ENCODE measurements at places on chromosomes 2 and 18.

- DNase-seq: peak; percentile 50
Measured at GRCh38 chr2:234550511-234551107, 53.7 kb upstream of the ARL4C start.

DNA sequence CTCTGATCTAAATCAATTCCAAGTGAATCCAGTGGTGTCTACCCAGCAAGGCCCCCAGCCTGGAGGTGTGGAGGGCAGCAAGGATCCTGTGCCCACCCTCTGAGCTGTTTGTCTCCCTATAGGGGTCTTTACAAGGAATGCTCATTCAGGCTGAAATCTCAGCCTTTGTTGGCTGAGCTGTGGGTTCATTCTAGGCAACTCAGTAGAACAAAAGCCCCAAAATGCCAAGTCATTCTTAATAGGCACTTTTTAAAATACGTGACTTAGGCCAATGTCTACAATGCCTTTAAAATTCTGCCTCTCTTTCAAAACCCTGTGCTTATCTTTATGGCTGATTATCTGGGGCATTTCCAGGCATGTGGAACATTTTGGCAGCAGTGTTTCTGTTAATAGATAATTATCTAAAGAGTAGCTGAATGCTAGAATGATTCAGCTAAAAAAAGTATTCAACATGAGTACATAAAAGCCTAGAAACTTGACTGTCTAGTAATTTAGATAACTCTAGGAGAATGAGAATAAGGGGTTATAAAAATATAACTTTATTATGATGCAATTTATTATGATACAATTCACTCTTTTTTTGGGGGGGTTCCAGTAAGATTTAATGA is 7.4 kb downstream of the UGT1A6 start:
- no peak for DNase-seq

GRCh38 chr18:2180586-2180985 is 390.7 kb downstream of the METTL4 start:
- DNase-seq: no peak

- DNase-seq: no peak
Measured at GRCh38 chr2:61181382-61182058, 19.5 kb downstream of the C2orf74 start.

GRCh38 chr2:102144128-102144527 is 1.6 kb downstream of the IL1R1 start:
- no peak for DNase-seq

GRCh38 chr2:120936476-120937334 is 201.0 kb downstream of the GLI2 start:
- DNase-seq: no peak

DNA sequence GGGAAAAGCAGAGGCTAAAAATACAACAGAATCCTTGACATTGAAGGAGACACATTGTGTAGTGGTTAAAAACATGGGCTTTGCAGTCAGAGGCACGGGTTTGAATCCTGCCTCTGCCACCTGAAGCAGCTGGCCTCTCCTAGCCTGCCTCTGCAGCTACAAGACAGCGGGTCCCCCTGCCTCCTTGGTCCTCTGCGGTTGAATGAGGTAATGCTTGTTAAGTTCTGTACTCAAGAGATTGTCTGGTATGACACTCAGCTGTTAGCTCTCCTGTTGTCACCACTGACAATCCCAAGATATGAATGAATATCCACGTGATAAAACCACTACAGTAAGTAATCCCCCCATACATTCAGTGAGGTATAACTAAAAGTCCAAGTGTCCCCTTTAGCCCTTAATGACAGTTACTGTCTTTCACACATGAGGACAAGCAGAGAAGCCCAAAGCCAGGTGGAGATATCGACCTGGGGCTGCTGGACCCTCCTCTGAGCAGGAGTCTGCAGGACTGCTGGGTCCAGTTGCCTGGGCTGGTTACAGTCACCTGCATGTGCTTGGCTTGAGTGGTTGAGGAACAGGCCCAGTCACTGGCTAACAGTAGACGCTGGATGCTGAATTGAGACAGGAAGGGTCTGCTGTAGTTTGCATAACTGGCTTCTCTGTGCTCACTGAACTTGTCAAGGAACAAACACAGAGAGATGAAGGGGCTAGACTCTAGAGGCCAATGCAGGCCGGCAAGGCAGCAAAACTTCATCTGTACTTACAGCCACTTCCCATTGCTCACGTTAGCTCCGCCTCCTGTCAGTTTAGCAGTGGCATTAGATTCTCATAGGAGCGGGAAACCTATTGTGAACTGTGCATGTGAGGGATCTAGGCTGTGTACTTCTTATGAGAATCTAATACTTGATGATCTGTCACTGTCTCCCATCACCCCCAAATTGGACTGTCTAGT is 85.5 kb downstream of the TGFA start:
- DNase-seq: no peak

GRCh38 chr2:109185821-109186570 is 57.0 kb downstream of the SH3RF3 start:
- DNase-seq: no peak

- no peak for DNase-seq
Measured at GRCh38 chr2:98769784-98770183, 38.9 kb upstream of the MGAT4A start.

DNA sequence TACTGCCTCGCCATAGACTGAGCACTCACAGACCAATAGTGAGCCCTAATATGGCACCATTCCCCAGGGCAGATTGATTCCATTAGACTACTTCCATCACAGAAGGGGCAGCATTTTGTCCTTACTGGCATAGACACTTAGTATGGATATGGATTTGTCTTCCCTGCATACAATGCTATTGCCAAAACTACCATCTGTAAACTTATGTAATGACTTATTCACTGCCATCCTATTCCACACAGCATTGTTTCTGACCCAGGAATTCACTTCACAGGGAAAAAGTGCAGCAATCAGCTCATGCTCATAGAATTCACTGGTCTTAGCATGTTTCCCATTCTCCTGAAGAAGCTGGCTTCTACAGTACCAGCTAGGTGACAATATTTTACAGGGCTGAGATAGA is 179.0 kb downstream of the PPP1R1C start:
- no peak for DNase-seq

DNA sequence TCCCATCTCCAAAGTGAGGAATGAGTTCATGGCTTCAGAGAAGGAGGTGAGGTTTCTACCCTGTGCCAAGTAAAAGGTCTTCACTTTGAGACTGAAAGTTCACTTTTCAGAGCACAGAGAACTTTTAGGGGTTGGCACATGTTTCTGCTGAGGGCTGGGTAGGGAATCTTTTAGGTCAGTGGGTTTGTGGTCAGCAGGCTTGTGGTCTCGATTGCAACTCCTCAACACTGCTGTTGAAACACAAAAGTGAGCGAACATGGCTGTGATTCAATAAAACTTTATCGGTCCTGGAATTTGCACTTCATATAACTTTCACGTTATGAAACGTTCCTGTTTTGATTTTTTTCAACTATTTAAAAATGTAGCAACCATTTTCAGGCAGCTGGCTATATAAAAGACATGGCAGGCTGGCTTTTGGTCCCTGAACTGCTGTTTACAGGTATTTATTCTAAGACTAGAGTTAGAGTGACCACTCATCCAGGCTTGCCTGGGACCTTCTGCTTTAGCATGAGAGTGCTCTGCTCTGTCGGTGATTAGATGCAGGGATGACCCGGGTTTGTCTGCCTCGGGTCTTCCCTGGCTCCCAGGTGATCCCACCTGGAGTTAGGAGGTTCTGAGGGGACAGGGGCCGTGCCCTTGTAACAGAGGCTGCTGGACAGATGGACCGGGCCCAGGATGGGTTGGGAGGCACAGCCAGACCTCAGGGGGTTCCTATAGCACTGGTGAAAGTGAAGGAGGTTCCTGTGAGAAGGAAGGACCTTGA is 62.7 kb upstream of the TAF1B start:
- no peak for DNase-seq

DNA sequence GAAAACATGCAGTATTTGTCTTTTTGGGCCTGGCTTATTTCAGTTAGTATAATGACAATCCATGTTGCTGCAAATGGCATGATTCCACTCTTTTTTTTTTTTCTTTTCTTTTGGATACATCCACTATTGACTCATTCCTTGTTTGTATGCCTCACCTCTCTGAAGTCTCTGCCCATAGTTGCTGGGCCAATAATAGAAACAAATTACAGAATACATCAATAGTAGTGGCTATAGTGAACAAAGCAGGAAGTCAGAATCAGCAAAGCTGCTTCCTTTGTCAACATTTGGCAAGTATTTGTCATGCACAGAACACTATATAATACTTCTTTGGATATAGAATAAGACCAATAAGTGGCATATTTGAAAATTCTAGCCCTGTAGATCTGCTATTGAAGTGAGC is 609.7 kb downstream of the STK39 start:
- DNase-seq: no peak

DNA sequence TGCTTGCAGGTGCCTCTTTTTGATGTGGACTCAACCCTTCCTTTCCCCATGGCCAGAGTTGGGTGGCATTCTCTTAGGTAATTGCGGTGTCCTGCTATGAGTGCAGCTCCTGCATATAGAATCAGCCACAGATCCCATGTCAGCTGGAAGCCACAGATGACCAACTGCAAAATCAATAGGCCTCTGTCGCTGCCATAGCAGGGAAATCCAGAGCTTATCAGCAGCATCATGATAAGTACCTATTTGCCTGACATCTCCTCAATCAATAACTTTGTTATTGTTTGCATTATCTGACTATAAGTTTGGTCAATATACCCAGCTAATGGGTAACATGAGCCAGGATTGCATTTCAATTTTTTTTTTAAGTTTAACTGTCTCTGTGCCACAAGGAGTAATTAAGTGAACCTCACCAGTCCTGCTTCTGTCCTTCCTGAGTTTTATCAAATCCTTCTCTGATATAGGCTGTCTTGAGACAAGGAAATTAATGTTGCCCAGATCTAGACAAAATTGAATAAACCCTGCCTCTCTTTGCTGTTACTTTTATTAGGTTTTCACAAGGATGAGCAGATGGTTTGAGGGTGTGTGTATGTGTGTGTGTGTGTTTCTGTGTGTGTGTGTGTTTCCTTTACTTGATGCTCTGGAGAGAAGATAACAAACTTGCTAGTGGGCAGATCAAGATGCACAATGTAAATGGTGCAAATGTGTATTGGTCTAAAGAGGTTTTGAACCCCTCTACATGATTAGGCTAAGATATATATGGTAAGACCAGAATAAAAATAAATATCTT is 59.6 kb upstream of the CREB1 start:
- no peak for DNase-seq

DNA sequence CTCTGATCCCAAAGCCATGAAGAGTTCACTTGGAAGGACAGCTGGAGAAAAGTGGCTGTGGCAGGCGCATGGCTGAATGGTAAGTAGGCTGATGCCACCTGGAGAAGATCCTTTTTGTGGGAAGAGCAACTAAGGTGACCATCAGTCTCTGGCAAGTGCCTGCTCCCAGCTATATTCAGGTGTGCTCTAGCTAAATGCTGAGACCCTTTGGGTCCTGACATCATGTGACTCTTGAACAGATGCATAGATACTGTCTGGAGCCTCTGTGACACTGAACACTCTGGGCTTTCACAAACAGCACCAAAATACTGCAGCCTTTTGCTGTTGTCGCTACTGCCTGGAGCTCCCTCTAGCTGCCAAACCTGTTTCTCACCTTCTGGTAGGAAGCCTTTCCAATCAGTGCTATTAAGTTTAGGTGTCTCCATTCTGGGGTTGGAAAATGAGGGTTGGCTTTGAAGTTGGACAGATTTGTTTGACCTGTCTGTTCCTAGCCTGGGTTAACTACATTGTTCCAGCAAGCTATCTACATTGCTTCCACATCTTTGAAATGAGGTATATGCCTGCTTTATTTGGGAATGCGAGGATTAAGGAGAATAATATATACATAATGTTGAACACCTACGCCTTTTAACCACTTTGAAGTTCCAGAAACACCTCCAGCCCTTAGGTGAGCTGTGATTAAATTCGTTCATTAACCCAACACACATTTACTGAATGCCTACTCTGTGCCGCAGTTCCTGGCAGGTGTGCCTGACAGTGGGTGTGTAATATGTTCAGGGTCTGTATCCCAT is 3.1 kb downstream of the EGR4 start:
- peak; percentile 51 for DNase-seq

DNA sequence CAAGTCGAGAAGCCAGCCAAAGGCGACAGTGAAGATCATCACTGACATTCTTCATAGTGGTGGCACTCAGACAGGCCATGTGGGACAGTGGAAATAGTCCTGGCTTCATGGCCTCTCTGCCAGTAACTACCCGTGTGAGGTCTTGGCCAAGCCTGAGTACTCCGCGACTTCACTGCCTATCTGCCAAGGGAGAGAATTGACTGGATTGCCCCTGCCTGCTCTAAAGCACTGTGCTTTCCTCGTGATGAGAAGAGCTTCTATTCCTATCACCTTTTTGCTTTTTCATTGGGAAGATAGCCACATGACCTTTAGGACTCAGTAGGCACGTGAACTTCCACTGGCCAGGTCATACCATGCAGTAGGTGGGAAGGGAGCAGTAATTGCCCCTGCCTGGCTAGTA is 239.3 kb downstream of the HAUS1 start:
- no peak for DNase-seq

- peak; percentile 60 for DNase-seq
Measured at GRCh38 chr2:201235860-201236811, 24.2 kb upstream of the CASP8 start.

DNA sequence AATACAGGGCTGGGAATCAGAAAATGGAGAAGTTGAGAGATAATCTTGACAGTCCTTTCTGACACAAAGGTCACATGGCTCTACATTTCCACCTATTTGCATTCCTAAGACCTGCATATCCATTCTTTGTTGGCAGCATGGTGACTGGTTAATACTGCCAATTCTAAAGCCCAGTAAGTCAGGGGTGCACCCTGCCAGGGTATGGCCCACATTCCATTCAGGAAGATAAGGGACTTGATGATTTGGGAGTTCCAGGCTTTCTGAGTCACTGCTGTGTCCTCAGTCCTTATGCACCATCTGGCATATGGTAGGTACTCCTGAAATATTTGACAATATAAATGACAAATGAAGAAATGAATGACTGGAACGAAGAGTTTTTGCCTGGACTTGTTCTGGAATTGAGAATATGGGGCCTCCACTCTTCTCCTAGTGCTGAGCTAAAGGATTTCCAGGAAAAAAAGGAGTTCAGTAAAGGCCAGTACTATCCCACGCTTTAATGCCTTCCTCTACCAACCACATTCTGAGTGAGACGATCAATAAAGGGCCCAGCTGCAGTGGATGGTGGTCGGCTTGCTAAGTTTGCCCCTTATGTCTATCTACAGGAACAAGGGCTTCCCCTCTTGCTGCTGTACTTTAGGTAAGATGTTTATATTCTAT is 31.7 kb upstream of the EIF2AK3 start:
- DNase-seq: no peak

GRCh38 chr2:149167941-149168340 is 129.4 kb downstream of the LYPD6B start:
- DNase-seq: no peak

DNA sequence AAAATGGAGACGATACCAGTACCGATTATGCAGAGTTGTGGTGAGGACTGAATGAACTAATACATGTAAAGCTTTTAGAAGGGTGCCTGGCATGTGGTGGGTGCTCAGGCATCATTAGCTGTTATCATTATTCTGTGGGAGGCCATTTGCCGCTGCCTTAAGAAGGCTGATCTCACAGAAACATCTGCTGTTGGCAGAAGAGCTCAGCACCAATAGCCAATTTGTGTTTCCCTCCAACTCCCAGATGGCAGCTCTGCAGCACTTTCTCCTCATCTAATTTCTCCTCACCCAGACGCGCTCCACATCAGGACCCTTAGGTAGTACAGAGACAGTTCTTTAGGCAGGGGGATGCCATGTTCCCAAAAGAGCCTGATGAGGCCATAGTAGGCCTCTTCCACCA is 15.8 kb upstream of the CYP1B1 start:
- no peak for DNase-seq
